ENCODE measurements at places on chromosomes 13 and 19. TPM values are rescaled to one million over a fixed set of nuclear protein-coding genes. Genes with fewer than 3 reads are reported as not detected.

Gene BICRA
- total RNA-seq = 8.4 TPM

Gene DMKN
- 0.89 TPM for total RNA-seq

Gene PABPC3
- not detected for total RNA-seq

Gene CGB7
- total RNA-seq = not detected

Gene ZNF726
- not detected for total RNA-seq

Gene MATK
- total RNA-seq = not detected

Gene PLVAP
- total RNA-seq = 45.1 TPM

- H3K4me3 ChIP-seq = no peak overlapping the region
- no peak for DNase-seq
- H3K36me3 ChIP-seq = no peaks in the 10 kb centered on the region
- no peaks in the 10 kb centered on the region for H3K27me3 ChIP-seq
- no peak overlapping the region for H3K27ac ChIP-seq
Observed at GRCh38 chr13:28621449-28621848, 37.5 kb upstream of the POMP start.

DNA sequence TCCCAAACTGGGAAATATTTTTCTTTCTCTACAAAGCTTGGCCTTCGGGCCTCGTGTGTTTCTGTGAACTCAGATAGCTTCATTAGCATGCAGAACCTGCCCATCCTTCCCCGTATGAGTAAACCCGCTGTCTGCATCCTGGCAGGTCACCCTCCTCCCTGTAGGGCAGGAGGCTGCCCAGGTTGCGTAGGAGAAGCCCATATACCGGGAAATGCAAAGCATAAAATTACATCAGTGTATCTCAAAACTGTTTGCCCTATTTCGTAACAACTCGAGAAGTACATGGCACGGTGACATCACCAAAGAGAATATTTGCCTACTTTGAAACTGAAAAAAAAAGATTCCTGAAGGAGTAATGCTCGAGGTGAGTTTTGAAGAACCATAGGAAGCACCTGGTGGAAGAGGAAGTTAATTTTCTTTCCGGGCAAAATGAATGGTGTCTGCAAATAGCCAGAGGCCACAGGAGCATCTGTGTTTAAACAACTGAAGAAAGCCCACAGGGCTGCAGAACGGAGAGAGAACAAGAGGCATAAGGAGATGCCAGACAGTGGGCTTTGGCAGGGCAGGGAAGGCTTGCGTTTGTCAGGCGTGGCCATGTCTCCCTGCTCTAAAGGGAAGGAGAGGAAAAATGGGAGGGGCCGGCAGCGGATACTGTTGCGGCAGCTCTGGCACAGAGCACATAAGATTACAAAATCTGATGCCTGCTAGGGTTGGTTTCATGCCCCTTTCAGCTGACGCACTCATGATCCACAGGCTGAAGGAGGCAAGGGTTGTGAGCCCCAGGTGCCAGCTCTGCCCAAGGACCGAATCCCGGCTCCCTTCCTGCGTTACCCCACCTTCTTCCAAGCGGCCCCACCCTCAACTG lies 81.4 kb downstream of the IRS2 start:
- H3K27ac ChIP-seq = peak overlapping the region; percentile 7
- peak; percentile 45 for DNase-seq
- H3K27me3 ChIP-seq = no peaks in the 10 kb centered on the region
- H3K4me1 ChIP-seq = peaks cover 6% of the 10 kb centered on the region
- H3K36me3 ChIP-seq = no peaks in the 10 kb centered on the region
